ENCODE measurements at places on chromosomes 1 and 21.

DNA sequence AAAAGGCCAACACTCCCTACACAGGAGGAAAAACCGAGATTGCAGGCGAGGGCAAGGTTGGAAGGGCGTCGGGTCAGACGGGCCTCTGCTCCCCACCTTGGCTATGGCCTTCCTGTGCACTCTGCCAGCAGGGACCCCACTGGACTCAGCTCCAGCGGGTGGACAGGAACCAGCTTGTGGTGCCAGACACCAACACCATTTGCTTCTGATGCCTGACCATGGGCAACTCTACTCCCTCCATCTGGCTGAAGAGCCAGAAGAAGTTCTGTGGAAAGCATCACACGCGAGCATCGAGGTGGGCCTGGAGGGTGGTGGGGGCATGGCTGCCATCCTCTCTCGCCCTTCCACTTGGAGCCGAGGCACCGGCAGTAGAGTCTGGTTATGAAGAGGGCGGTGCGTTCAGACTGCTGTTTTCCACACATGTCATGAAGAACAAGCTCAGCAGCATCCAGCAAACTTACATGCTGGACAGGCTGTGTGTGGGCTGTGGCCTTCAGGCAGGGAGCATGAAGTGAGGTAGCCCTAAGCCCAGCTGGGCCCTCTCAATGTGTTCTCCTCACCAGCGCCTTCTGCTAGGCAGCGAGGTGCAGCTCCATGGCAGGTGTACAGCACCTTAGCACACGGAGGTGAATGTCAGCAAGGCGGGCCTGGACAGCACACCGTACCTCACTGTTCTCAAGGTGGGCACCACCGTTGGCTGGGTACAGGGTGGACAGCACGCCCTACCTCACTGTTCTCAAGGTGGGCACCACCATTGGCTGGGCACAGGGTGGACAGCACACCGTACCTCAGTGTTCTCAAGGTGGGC lies 15.6 kb upstream of the ZNF669 start:
- DNase-seq: no peak

DNA sequence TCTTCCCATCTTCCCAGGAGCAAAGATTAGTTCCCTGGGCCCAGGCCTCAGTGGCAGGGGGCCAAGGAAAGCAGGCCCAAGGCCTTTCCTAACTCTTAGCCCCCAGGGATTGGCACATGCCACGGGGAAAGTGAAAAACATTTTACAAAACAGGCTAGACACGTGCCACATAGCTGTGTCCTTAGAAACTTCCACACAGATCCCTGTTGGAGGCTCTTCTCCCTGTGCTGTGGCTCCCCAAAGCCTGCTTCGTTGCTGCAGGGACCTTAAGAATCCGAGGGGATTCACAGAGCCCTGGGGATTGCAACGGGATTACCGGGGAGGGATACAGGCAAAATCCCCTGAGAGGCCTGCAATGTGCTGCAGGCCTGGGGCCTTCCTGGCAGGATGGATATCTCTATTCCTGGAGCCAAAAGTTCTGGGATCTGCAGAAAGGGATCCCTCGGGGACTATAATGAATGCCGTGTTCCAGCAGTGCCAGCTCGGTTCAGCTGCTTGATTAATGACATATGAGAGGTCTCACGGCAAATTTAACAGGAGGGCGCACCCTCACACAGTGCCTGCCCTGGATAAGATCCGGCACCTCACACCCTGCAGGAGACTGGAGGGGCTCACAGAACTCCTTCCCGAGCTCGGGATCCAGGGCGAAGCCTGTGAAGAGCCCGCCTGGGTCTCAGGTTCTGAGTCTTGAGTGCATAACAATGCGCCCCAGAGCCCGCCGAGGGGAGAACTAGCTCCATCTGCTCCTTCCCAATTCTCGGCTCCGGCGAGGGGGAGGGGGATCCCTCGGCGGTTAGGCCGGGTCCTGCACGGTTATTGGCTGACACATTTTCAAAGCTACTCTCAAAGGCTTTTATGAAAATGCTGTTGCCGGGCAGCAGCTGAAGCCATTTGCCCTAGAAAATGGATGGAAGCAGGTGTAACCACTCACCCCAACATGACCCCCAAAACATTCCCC lies 15.3 kb upstream of the RGS8 start:
- DNase-seq: no peak

- no peak for DNase-seq
Observed at GRCh38 chr1:186775881-186776560, 52.7 kb upstream of the PLA2G4A start.

DNA sequence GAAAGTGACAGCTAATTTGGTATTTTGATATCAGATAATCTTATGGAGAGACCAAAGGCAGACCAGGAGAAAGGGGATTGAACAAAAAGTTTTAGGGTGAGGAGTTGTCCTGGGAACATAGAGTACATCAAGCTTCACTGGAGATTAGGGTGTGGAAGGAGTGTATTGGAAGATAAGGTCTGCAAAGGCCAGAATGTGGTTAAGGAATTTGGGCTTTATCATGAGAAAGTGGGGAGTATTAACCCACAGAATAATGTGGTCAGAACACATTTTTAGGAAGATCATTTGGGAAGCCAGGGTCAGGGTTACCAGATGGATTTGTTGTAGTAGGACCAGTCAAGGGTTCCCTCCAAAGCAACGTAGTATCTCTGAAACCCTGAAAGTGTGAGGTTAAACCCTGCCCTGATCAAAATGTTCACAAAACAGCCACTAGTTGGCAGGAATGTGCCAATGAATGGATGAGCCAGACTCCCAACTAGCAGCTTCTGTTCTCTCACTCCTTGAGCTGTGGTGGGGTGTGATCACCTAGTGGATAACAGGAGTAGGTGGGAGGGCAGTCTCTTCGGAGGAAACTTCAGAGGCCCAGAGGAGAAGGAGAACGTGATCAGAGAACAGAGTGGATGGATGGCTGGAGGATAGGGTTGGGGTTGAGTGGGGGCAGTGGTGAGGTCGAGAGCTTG lies 35.8 kb downstream of the SLC2A1 start:
- peak; percentile 32 for DNase-seq

DNA sequence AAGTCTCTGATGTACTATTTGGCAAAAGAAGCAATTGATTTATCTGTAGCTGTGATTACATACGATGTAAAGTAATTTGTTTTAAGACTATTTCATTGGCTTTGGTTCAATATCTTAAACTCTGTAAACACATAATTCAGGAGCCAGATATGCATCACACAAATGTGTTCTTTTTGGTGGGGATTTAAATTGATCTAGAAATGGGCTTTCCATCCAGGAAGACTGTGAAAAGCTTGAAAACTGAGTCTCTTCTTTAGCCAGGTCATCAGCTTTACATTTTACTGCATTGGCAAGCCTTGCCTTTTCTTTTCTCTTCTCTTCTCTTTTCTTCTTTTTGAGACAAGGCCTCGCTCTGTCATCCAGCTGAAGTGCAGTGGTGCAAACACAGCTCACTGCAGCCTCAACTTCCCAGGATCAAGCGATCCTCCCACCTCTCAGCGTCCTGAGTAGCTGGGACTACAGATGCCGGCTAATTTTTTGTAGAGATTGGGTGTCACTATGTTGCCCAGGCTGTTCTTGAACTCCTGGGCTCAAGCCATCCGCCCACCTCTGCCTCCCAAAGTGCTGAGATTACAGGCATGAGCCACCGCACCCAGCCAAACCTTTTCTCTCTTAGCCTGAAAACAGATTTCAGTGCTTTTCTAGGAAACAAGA lies 1.4 kb downstream of the RCAN3 start:
- no peak for DNase-seq

DNA sequence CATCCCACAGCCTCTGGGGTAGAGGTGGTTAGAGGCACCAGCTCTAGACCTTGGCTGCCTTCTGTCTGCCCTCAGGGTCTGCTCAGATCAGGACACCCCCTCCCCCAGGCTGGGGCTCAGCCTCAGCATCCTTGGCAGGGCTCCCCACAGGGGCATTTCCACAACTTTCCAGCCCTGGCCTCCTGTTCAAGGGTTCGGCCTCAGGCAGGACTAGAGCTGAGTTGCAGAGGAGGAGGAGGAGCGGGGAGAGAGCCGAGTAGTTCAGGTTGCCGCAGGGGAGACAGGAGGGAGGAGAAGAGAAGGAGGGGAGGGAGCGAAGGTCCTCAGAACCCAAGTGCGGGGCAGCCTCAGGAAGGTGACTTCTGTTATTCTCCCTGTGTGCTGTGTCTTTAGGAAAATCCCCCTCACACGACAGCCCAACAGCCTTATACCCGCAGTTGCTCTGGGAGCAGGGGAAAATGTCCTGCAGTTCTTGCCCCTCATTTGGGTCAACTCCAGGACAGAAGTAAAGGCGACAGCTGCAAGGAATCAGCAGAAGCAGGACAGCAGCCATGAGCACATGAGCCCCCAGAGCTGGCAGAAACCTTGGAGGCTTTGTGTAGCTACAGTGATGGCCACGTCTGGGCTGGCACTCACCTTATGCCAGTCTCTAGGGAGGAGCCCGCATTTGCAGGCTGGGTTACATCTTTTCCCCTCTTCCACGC lies 46.5 kb upstream of the TENT5B start:
- DNase-seq: no peak

DNA sequence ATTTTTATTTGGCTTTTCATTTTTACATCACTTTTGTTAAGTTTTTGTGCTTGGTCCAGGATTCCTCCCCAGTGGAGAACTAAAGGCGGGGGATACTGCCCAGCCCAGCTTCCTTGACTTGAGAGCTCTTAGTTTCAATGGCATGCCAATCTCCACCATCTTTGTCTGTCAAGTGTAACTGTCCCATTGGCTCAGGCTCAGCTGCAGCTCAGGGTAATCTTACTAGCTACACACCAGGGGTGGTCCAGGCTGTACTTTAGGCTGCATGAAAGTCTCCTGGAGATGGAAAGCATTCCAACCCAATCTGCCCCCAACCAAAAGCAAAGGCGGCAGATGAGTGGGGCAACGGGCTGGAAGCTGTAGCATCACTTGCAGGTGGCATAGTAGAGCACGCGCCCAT lies 31.4 kb downstream of the CAMK1G start:
- no peak for DNase-seq

GRCh38 chr21:46285206-46285661 lies at the start of gene MCM3AP:
Gene MCM3AP (minus strand): TSS chr21:46285611. CDS start chr21:46285286, 325 bp downstream.
- DNase-seq: no peak

DNA sequence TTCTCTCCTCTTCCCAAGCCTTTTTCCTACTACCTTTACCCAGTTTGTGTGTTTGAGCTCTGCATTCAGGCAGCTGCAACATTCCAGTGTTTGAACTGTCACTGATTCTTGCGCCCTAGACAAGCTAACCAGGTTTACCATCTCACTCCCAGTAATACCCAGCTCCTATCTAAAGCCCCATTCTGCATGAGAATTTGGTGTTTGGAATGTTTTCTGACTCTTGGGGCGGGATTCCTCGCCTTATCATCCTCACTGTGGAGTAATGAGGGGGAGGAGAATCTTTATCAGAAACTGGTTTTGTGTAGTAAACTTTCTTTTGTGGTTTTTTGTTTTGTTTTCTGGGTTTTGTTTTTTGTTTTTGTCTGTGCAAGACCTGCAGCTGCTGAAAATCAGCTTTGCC lies 36.5 kb downstream of the NCF2 start:
- no peak for DNase-seq

Data from hypothalamus (tissue), 51 donors.